Left kidney (tissue), 8 donors: ENCODE measurements at places on chromosomes 13 and 19. TPM values are rescaled to one million over a fixed set of nuclear protein-coding genes. Genes with fewer than 3 reads are reported as not detected.

DNA sequence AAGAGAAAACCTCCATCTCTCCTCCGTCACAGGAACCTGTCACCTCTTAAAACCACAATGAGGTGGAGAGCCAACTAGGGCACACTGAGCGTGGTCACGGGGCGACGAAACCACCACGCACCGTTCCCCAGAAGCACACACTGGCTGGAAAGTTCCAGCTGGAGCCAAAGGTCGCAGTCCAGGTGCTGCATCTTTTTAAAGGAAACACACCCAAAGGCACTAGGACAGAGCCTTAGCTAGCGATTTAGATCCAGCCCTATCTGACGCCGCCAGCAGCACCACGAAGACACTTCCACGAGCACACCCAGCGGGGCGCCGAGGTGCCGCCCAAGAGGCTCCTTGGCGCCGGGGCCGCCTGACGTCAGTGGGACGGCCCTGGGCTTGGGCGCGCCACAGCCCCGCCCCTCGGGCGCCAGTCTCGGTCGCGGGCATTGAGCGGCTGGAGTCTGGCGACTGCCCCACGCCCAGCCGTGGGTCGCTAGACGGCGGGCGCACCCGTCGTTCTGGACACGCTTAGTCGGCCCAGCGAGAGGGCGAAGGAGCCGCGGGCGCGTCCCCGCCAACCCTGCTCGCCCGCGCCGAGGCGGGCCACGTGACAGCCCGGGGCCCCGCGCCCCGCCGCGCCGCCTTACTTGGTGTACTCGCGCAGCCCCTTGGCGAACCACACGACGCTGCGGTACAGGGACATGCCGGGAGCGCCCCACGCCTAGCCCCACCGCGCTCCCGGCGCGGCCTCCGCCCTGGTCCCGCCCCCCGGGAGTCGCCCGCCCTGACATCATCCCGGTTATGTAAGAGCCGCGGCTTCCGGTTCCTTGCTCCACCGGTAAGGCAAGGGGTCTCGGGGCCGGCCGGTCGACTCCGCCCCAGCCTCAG is at the start of gene DHRS12:
TSS of gene DHRS12 (minus strand) at position 742 of the 873 bp plus-strand sequence. CDS start 4,504 bp downstream, outside the sequence.
- DNase-seq: peak; percentile 84

The KLK8 gene
- 3.9 TPM for polyA plus RNA-seq

DNA sequence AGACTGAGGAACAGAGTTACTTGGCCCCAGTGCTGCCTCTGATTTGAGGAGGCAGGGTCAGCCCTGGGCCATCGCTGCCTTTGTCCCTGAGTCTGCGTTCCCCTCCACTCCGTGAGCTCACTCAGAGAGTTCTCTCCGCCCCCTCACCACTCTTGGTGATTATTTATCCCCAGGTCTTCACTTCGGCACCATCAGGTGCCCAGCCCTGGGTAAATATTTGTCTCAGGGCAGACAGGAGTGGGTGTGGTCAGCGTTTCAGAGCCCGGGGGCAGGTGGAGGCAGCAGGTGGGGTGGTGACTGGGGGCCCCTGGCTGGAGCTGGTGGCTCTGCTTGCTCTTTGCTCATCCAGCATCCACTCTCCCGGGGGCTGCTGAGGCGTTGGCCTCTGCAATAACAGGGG is 20.6 kb downstream of the PPP1R37 start:
- no peak for DNase-seq

DNA sequence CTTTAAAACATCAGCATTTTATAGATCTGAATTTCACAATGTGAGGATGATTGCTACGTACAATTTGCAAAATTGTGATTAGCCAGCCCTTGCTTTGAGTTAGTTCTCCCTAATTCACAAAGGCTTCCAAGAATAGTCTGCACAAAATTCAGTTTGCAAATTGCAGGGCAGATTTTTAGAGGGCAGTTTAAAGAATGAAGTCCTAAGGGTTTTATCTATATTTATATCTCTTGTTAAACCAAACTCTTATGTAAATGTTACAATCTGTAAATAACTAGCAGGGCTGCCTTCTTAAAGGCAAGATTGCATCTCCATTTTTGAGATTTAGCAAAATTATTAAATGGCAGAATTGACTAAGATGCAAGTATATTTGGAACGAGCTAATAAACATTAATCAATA is 52.8 kb upstream of the ZNF536 start:
- DNase-seq: no peak

DNA sequence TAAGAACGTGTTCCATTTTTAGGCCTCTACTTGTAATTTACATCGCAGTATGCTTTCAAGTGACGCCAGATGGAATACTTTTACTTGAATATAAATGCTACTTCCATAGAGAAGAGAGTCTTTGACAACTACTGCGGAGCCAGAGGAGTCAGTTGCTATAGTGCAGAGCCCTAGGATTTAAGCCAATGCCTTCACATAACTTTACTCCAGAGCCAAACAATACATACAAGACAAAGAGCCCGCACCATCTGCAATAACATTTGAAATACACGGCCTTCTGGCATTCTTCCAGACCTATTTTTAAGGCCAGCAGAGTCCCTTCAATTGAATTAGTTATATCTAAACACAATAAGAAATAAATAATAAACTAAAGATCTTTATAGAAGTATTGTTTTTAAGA is 59.4 kb downstream of the XPO4 start:
- DNase-seq: peak; percentile 19

DNA sequence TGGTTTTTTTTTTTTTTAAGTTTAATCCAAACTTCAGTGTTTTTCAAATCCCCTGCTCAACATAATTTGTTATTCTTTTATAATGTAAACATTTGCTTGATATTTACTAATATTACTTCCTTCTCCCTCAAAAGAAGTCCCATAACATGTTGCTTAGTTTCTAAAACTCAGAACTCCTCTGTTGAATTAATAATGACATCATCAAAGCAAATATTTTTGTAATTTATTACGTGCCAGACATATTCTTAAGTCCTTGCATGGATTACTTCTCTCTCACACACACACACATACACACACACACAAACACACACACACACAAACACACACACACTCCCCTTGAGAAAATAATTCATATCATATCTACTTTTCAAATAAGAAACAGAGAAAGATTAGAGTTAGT is 1432.3 kb upstream of the SPRY2 start:
- no peak for DNase-seq

GRCh38 chr13:71842003-71842402 is 25.0 kb downstream of the DACH1 start:
- no peak for DNase-seq

DNA sequence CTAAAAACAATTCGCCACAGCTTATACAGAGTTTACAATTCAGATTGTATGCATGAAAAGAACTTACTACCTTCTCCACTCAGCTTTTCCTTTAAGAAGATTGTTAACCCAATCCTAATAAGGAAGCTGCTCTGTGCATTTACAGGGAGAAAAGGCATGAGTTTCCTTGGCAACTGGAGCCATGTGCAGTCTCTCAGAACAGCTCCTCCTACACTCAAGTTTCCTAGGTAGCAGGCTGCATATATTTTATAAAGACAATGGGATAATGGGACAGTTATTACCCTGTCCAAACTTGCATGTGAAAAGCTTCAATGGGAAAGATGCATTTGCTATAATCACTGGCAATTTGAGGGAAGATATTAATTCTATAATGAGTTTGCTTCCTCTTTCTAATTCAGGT is 125.5 kb upstream of the TRPC4 start:
- DNase-seq: peak; percentile 57

DNA sequence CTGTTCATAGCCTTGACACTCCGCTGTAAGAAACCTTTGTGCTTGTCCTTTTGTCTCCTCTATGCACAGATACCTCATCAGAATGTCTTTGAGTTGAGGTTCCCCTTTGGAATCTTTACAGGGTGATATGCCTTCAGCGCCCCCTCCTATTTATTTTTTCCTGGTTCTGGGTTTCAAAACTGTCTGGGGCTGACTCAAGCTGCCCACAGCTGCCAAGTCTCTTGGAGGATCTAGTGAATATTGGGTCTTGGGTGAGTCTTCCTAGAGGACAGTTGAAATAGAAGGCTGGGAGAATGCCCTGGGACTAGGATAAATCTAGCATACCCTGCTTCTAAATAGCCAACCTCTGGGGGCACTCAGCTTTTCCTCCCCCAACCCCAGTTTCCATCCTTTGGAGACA is 930 bp downstream of the ZNF136 start:
- DNase-seq: no peak

The IGSF23 gene
- polyA plus RNA-seq: 0.83 TPM

DNA sequence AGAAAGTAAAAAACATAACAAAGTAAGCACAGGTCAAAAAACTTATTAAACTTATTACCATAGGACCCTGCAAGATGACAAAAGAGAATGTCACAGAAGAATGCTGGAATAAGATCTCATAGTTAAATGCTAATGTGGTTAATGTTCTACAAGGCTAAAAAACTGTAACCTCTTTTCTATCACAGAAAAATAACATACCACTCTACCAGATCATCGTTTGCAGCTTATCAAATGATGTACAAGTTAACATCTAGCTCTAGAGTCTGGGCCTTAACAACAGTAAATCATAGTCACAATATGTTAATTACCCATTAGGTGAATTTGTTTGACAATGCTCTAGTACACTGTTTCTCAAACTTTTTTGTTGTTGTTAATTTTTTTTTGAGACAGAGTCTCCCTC is 53.0 kb downstream of the NUFIP1 start:
- no peak for DNase-seq

- DNase-seq: no peak
Measured at GRCh38 chr19:19544257-19544953, 6.3 kb downstream of the CILP2 start.

DNA sequence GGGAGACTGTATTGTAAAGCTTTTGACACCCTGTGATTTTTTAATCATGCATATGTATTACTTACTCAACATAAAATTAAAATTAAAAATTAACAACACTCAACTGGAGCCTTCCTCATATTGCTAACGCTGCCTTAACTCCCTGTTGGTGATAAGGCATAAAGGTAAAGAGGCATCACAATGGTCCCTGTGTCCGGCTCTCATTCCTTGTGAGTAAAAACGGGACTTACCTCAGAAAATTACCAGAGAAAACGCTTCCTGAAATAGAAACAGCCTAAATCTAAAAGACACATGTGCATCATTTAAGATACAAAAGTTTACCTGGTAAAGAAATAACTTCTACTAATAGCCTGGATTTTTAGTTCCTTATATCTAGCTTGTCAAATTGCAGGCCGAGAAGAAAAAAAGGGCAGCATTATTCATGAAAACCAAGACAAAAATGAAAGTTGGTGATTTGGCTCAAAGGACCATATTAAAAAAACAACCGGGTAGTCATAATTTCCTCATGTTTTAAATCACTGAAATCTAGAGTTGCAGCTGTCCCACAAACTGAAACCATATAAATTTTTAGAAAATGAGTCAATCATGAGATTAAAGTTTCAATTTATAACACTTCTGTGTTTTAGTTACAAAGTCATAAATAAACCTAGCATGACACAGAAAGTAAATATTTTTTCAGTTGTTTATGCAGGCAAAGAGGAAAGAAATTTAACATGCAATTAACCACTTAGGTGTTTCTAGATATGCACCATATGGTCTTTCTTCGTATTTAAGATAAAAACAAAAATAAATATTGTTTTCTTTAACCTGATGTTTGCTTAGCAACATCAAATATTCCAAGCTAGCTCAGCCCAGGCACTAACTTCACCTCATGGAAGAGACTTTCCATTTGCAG is 94.7 kb downstream of the MIPEP start:
- no peak for DNase-seq

- DNase-seq: no peak
Measured at GRCh38 chr13:74250738-74251190, 116.6 kb upstream of the KLF12 start.

The KLC3 gene
- 1.7 TPM for polyA plus RNA-seq

The CCDC70 gene
- not detected for polyA plus RNA-seq

The MATK gene
- 0.96 TPM for polyA plus RNA-seq

The SIGLEC12 gene
- polyA plus RNA-seq: 0.10 TPM

The C1QTNF9B gene
- 1.4 TPM for polyA plus RNA-seq

GRCh38 chr19:9309974-9310446 is 372 bp upstream of the ZNF699 start:
- DNase-seq: peak; percentile 93
